ENCODE measurements at places on chromosomes 4 and X.

DNA sequence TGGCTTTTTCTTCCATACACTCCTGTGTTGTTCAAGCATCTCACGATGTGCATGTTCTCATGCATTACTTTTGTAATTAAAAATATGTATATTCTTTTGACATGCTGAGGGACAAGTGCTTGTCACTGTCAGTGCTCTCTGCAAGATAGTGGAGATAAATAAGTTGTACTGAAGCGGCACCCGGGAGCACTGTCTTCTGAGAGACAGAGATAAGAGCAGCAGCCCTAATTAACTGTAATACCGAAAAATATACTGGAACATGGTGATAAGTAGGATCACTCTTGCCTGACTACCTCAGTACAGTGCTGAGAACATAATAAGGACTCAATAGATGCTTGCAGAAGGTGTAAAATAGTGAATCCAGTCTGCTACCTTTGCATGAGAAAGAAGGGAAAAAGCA is 9.4 kb upstream of the GPR173 start:
- DNase-seq = no peak

DNA sequence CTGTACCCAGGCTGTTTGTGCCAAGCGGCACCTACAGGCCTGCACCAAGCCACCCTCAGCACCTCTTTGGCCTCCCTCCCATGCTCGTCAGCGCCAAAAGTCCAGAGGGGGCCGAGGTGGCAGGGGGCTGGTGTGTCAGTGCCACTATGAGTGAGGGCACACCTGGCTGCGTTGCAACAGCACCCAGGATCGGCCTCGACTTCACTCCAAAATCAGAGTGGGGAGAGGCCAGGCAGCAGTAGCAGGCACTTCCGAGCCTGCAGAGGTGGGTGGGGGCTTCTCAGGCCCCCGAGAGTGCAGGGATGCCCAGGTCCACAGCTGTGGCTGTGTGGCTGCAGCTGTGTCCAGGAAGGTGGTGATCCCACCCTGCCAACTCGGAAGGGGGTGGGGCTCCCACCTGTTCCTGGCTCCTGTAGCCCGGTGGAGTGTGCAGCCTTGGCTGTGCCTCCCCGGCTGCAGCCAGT is 58.5 kb downstream of the PPA2 start:
- no peak for DNase-seq

DNA sequence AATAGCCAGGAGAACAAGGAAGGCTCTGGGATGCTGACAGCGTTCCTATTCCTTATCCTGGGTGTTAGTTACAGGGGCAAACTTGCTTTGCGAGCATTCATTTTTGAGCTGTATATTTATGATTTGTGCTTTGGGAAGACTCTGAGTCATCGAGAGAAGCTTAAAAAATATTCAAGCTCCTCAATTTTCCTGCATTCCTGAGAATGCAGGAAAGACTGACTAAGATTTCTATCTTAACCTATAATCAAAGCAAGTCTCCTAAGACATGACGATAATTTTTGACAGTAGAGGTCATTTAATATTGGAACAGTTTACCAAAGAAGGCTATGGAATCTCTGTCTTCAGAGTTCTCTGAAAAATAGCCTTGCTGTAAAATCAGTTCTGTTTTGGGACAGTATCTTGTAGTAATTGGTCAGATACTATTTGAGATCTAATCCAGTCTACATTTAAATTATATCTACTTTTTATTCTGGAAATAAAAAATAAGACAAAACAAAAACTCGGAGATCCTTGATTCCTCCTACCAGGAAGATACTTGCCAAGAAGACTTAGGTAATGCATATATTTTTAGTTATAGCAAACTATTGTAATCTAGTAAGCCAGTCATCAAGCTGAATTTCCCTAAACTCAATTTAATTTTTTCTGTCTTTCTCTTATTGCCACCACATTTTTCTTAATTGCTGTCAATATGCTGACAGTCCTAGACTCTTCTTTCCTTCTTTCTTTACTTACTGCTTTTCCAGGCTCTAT is 31.7 kb downstream of the BBS12 start:
- no peak for DNase-seq

DNA sequence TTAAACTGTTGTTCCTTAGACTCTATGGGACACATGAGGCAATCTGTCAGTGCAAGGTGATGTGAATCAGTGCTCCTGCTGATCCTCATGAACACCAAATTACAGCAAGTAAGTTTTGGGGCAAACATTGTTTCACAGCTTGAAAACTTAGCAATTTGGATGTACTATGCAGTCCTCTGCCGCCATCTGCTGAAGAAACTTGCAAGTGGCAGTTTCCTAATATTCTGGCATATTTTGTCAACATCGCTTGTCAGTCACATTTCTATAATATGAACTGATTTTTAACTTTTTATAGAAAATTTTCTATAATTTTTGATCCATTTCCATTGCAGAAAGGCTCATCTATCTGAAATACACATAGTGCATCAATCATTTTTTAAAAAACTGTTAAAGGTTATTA is 56.3 kb downstream of the ZAR1 start:
- DNase-seq = peak; percentile 7

GRCh38 chrX:70087857-70088630 is 25.8 kb downstream of the OTUD6A start:
- DNase-seq = no peak

GRCh38 chrX:103211012-103211715 is 3.7 kb upstream of the BEX4 start:
- peak; percentile 12 for DNase-seq

GRCh38 chrX:99603091-99603814 is 806.8 kb downstream of the PCDH19 start:
- DNase-seq = no peak

GRCh38 chr4:37664696-37665095 is 21.5 kb downstream of the RELL1 start:
- DNase-seq = no peak

DNA sequence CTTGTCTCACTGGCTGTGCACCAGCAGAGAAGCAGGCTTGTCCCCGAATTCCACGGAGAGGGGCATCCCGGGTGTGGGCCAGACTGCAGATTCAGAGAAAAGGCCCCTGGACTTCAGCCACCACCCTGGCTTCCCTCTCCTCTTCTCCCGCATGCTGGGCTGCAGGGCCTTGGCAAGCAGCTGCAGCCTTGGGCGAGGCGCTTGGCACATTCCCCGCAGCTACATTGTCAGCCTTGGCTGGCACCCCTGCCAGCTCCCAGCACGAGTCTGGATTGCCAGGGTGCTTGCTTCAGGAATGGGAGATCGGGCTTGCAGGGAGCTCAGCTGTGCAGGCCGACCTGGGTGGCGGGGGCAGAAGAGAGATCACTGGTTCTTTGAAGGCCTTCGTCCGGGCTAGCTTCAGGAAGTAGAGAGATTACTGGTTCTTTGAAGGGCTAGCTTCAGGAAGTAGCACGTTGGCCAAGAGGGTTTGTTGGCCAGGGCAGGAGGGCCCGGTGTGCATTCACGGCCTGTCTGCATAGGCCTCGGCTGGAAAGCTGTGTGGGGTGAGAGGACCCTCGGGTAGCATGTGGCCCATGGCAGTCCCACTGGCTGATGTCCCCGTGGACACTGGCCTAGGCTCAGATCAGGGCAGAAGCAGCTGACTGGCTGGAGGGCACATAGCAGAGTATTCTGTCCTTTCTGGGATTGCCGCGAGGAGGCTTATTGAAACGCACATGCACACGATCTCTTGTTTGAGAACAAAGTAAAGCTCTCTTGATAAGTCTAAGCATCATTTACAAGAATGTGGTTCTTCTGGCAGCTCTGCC is 2.7 kb downstream of the ABCD1 start:
- no peak for DNase-seq

GRCh38 chr4:143514901-143515300 is 1.4 kb downstream of the SMARCA5 start:
- no peak for DNase-seq

GRCh38 chr4:186144946-186145569 is 40.6 kb downstream of the FAM149A start:
- DNase-seq = peak; percentile 5

DNA sequence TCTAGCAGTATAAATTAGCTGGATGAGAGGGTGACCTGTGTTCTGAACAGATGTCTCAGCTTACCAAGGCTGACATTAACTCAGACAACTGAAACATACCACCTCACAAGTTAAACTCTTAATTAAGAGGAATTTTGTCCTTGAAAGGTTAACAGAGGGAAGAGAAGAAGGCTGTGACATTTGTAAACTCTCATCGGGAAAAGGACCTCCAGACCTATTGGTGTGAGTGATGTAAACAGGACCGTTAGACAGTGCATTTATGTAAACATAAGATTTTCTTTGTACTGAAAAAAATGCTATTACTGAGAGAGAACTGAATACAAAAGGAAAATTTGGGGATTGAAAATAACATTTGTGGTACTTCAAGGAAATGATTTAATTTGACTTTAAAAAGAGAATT is 308.4 kb upstream of the DIAPH2 start:
- DNase-seq = no peak

GRCh38 chrX:98380556-98380955 is 1496.8 kb downstream of the RPA4 start:
- no peak for DNase-seq

DNA sequence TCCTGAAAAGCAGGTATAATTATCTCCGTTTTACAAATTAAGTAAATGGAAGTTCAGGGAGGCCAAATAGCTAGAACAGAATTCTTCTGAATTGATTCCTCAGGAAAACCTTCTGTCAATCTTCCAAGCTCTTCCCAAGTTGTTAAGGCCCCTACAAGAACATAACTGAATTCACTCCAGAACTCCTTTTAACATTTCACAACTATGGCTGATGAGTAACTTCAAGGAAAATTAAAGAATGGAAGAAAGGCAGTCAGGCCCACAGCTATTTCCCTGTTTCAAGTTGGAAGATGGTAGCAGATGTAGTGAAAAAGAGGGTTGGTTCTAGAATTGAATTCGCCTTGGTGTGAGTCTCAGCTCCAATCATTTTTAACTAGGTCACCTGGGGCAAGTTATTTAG is 15.9 kb downstream of the SETD7 start:
- DNase-seq = no peak

GRCh38 chr4:2388429-2389182 is 29.8 kb downstream of the ZFYVE28 start:
- no peak for DNase-seq

DNA sequence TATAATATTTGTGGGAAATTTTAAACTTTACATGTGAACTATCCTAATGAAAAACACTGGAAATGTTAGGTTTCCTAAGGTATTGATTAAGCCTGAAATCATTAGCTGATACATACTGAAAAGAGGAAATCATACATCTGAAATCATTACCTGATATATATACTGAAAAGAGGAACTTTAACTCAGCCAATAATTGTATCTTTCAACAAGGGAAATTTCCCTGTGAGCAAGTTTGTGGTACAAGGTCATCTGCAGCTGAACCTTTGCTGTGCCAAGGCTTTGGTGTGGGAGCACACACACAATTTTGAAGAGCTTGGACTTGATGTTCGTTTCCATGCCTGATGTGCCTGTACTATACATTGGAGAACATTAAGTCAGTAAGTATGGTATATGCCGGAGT is 131.9 kb upstream of the USP9X start:
- no peak for DNase-seq

- DNase-seq = no peak
Observed at GRCh38 chr4:85520765-85521749, 46.1 kb downstream of the ARHGAP24 start.

- DNase-seq = no peak
Observed at GRCh38 chrX:63350465-63350877, 661 bp downstream of the SPIN4 start.

DNA sequence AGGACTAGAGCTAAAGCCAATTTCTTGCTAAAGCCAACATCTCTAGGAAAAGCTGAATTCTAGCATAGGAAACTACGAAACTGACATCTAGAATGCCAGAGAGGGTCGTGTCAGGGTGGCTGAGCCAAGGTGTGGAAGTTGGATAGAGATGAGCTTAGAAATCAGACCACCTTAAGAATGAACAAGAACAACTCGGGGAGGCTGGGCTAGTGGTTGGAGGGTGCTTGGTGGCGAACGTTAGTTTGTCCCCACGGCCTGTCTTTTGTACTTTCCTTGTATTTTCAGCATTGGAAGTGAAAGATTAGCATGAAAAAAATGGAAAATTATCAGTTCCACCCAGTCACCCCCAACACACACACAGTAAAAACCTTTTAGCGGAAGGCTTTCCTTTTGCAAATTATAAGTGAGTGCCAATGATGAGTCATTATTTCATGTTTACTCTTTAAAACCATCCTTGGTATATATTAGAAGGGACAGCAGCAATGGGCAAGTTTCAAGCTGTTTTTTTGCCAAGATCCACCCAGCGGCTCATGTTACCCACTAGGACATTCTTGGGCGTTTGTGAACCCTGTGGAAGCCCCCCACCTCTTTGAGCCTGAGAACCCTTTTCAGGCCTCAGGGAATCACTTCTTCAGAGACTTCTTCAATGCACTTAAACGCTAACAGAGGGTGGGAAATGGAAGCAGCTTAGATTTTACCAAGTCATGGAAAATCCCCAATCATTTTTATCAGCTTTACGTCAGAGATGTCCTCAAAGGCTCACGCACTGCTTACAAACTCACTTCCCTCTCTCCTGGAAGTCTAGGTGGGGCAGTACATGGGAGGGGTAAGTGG is 4.9 kb upstream of the PPEF1 start:
- no peak for DNase-seq

- no peak for DNase-seq
Observed at GRCh38 chrX:29488919-29489318, 726.4 kb upstream of the MAGEB2 start.

DNA sequence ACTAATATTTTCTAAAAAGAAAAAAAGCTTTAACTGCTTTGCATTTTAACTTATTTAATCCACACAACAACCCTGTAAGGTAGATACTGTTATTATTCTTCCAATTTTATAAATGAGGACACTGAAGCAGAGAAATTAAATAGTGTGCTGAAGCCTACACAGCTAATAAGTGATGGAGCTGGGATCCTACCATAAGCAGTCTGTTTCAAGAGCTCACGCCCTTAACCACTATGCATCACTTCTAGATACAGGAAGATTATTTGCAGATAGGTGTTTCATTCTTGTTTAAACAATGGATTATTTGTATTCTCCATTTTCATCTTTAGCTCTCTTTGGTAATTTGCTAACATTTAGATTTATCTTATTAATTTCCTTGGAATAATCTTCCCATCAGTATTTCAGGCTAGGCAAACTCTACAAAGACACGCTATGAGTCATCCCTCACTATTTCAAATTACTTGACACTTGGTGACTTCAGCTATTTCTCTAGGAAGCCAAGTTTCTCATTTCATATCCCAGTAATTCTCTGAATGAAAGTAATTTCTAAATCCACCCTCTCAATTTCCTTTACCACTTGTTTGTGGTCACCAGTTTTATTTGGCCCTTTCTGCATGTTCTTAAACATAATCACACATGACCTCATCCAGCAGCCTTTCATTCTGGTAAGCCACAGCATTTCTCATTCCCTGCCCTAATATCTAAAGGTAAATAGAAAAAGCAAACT is 67.3 kb downstream of the ASB9 start:
- DNase-seq = no peak

GRCh38 chr4:122836941-122837340 is 10.3 kb downstream of the FGF2 start:
- no peak for DNase-seq

Measured in stimulated activated CD4-positive, alpha-beta T cell treated with anti-CD3 and anti-CD28 coated beads, Interleukin-1b, Interleukin-23, amount 100 ng/mL, for 48 hours (primary cell).